ENCODE measurements at places on chromosomes 5 and 9.

GRCh38 chr9:85744480-85744879 is 2.7 kb upstream of the AGTPBP1 start:
- DNase-seq: no peak

DNA sequence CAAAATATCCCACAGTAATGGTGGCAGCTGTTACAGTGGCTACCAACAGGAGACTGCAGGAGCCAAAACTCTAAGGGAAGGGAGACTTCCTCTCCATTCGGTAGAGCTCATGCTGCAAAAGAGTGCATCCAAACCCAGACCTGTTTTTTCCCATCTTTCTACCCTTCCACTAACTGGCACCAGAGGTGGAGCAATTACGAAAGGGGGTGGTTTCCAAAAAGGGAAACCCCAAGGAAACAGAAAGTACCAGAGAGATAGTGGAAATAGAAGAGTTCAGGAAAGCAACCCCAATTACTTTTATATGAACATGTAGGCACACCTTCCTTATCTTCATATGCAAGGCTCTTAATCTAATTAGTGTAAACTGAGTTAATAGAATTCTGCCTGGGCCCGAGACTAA is 7.3 kb upstream of the WDR41 start:
- DNase-seq: no peak

DNA sequence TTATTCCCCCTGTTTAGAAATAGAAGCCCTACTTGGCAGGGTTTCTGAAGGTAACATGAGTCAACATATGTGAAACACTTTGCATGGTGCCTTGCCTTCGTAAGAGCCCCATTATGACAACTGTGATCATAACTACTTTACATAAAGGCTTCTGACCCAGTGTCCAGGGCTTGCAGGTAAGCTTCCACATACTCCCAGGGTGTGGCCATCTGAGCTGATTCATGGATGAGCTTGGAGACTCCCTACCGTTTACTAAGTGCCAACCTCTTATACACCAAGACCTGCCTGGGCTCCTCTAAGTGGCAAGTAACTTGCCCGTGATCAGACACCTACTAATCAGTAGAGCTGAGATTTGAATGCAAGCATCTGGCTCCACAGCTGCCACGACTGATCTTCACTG is 62.8 kb upstream of the C5orf58 start:
- DNase-seq: no peak

- no peak for DNase-seq
These were observed 12.8 kb upstream of the FBXL7 start for GRCh38 chr5:15487228-15487627.

GRCh38 chr5:36305571-36306326 is 4.0 kb upstream of the RANBP3L start:
- no peak for DNase-seq

DNA sequence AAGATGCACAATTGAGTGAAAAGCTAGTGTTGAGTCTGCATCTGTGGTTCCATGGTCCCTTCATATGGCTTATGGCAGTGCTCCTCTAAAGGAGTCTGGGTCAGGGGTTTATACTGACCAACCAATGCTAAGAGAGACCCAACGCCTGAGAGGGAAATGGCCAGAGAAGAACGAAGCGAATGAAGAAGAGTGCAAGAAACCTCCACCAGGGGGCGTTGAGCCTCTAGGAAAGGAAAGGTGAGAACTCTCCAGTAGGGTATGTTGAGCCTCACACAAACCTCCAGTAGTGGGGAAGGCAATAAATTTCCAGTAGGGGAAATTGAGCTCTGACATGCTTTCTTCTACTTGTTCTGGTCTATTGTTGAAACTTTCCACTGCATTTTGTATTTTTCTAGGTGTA is 470.6 kb downstream of the PRDM9 start:
- no peak for DNase-seq

DNA sequence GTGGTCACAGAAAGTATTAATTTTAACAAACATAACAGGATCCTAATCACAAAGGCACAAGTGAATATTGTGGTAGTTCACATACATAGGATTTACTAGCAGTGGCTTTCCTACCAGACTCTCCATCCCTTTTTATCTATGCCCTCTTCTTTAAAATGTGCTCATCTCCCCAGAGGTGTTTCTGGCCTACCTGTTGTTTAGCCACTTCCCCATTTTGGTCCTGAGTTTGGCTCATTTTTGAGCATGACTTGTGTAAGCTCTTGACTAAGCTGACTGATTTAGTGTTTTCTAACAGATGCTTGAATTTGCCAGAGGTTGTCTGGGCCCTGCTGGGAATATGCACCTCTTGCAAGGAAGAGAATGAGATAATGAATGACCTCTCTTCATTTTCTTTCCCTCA is 517.7 kb upstream of the CLINT1 start:
- no peak for DNase-seq

DNA sequence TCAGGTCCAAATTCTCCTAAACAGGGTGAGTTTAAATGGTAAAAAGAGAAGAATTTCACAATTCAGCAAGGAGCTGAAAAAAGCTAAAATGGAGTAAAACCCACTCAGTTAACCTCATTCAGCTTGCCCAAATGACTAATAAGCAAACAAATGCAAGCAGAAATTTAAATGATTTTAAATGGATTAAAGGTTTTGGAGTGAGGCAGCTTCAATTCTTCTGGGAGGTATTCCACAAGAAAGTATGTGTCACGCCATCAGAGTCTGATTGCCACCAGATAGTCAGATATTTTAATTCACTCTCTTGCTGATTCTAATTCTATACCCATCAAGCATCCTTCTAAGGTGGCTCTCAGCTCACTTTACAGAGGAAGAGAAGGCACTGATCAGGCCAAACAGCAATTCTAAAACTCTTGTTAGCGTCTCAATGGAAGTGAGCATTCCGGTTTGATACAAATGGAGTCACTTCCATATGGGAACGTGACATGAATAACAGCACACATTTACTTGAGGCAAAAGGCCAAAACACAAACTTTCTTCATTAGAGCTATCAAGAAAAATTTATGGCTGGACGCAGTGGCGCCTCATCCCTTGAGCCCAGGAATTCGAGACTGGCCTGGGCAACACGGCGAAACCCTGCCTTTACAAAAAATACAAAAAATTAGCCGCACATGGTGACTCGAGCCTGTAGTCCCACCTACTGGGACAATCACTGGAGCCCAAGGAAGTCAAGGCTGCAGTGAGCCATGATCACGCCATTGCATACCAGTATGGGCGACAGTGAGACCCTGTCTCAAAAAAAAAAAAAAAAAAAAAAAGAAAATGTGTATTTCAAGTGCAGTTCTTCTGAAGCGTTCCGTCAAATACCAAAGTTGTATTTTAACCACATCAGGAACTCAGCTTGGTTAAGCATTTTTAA is 2.0 kb downstream of the CLK4 start:
- DNase-seq: no peak

DNA sequence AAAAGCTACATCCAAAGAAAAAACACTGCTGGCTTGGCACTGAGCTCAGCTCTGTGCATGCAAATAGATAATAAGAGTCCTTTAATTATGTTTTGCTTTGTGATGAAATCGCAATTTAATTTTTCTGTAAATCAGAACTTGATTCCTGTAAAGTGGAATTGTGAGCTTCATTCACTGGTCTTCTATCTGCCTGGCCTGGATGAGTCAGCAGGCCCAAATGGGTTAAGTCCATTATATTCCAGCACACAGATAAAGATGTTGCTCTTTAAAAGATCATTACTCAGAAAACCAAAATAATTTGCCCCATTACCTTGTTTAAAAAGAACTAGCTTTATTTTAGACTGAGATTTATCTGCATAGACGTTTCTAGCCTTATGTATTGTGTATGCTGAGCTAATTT is 90.4 kb downstream of the CARTPT start:
- no peak for DNase-seq

DNA sequence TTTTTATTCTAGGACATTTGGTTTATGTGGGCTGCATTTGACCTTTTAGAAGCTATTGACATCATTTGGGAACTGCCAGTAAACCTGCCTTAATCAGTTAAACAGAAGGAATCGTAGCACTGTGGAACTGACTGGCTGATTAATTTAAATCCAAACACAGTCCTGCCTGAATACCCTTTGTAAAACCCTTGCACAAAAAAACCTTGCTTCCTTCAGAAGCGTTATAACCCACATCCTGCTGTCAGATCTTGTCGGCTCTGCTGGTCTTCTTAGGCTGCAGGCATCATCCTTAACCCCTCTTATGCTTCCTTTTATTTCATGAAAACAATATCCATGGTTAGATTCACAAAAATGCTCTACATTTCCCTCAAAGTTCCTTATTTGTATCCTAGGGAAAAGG is 46.3 kb downstream of the PAM start:
- no peak for DNase-seq

DNA sequence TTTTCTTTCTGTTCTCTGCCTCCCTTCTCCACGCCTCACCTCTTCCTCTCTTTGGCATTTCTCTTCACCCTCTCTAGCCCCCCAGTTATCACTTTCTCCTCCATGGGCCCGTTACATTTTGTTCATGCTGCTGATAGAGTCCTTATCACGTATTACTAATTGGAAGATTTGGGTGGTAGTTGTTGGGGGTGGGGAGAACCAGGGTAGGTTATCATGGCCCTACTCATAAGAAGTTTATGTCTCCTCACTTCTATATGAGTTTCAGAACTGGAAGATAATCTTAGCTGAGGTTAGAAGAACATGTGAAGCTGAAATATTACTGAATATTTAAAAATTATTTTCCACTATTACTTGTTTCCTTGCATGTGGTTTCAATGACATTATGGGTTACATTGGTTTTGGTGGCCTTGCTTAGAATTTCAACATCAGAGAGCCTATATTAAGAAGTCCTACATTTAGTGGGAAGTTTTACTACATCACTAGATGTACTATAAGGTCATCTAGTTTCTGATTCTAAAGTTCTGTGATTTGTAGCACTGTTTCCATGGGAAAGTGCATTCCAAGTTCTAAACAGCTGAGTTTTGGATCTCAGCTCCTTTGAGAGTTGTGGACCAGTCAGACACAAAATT is 36.8 kb downstream of the PIP5K1B start:
- DNase-seq: no peak
